ENCODE measurements at places on chromosomes 6 and 20.

GRCh38 chr6:97347111-97347510 is 64.1 kb upstream of the MMS22L start:
- no peak for DNase-seq

GRCh38 chr6:122059918-122060317 is 339.5 kb upstream of the HSF2 start:
- no peak for DNase-seq

DNA sequence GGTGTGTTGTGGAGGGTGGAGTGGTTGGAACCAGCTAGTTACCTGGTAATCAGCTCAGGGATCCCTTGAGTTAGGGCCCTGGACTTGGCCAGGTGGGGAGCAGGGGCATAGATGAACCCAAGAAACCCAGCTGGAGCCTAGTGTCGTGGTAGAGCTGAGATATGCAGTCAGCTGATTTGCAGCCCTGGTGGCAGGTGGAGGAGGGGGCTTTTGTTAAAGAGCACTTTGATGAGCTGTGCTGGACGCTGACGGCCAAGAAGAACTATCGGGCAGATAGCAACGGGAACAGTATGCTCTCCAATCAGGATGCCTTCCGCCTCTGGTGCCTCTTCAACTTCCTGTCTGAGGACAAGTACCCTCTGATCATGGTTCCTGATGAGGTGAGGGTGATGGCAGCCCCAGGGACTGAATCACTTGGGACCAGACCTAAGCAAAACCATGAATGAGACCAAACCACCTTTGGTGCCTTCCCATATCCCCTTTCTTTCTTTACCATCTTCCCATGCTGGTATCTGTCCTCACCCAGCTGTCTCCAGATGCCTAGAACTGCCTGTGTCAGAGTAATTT is 12.7 kb downstream of the DEF6 start:
- DNase-seq = no peak

DNA sequence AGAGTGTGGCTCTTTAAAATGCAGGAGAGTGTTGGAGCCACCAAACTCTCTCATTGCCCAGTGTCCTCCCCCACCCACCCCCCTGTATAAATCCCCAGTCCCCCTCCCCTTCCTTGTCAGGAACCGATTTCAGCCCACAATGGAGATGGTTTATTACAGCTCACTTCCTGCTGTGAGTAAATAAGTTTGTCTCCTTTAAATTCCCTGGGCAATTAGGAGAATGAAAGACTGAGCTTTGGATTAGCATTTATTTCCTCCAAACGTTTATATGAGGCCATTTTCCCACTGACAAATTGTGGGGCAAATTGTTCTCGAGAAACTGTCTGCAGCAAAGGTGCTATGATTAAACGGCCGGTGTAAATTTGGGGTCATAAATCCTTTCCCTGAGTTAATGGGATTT is 128.8 kb downstream of the DHX35 start:
- DNase-seq = peak; percentile 76

GRCh38 chr20:7985916-7986315 is 33.6 kb downstream of the TMX4 start:
- no peak for DNase-seq

GRCh38 chr6:104862456-104862855 is 2.7 kb upstream of the HACE1 start:
- DNase-seq = no peak

DNA sequence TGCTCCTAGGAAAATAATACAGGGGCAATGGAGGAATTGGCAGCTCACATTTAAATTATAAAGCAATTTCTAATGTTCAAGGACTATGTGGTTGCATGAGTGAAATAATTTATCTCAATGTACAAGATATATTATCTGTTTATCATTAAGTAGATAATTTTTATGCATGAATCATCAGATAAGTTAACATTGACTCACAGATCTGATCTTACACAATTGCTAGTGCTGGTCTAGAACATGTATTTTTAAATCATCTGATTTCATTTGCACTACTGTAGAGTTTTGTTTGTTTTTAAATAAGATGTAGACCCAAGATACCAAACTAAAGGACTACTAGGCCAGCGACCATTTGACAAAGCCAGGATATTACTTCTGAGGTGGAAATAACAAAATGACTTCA is 199.2 kb downstream of the BMP2 start:
- DNase-seq = no peak

DNA sequence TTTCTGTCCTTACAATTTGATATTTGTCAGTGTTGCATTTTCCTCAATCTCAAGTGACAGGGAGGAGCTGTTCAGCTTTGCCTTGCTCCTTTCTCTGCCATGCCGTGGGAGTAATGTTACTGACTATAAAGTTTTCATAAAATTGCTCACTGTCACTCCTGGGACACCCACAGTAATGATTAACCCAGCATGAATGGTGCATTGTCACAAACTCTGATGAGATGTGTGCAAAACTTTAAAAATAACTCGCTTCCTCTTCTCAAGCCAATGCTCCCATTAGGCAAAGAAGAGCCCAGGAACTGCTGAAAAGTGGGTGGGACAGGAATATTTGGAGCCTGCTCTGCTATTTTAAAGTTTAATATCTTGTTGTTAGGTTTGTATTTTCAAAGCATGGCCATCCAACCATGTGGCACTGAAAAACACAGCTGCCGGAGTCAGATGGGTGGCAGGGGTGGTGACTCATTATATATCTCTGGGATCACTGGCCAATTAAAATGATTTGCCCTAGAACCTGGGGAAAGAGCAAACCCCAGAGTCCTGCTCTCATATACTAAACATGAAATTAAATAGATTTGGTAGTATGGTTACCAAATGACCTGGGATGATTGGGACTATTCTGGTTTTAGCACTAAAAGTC is 260.1 kb downstream of the BTBD3 start:
- no peak for DNase-seq

DNA sequence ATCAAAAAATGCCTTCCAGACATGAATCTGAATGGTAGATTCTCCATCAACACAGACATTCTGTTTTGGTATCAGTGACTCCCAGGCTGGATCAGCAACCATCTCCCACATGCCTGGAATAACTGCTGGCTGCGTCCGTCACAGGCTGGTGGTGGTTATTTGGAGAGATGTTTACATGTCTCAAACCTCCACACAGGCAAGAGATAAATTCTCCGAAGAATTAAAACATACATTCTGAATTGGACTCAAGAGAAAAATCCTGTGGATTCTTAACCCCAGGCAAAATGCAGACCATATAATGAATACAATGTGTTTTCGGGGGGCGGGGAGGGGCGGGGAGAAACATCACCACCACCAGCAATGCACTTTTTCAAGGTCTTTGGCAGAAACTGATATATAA is 108.2 kb downstream of the THBS2 start:
- no peak for DNase-seq

- no peak for DNase-seq
Measured at GRCh38 chr6:50143011-50143719, 93.4 kb upstream of the DEFB112 start.

All from neural progenitor cell (in vitro differentiated cells).